NB4 (cell line): ENCODE measurements at places on chromosomes 16 and 17.

- no peak for DNase-seq
These were observed 475 bp upstream of the AMDHD2 start for GRCh38 chr16:2519711-2520080.

DNA sequence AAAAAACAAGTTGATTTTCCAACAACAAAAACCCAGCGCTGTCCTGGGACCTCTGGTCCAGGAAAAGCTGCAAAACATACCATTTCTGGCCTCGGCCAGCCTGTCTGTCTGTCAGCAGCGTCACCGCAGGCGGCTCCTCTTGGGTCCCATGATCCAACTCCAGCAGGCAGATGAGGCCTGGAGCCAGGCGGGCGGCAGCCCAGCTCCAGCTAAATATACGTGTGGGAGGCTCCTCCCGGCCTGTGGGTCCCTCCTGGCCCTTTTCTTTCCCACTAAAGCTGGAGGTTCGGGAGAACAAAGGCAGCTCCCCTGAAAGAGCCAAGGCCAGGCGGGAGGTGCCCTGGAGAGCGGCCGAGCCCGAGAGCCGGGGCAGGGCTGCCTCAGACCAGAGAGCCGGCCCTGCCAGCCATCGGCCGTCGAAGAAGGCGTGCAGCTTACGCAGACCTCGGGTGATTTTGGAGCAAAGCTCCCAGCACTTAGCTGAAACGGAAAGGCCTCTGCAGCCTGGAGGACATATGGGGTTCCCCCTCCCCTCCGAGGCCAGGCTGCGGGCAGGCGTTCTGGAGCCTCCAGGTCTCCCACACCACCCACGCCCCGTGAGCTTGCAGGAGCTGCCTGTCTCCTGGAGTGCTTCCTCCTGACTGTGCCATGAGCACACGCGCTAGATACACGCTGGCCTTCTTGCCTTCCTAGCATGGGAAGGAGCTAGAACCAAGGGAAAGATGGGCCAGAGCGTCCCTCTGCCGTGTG lies 19.9 kb upstream of the JPH3 start:
- peak; percentile 21 for DNase-seq

DNA sequence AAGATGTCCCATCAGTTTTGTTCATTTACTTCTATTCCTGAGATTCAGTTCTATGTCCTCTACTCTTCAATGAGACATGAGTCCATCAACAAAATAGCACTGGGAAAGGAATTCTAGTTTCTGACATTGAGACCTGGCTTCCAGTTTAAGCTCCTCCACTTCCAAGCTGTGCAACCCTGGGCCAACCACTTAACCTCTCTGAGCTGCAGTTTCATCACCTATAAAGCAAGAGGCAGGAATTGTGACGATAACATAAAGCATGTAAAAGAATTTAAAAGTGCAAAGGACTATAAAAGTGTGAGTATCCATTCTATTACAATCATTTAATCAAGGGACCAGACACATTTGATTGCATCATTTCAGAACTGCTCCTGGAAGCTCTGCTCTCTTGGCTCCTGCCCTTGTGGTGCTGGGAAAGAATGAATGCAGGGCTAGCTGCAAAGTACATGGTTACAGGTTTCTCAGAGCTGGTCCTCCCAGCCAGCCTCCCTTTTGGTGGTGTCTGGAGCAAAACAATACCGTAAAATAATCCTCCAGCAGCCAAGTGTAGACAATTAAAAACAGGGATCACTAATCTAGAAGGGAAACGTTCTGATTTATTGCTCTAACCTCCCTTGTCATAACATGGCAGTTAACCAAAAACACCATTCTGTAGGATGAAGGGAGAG lies 113.9 kb downstream of the VPS53 start:
- no peak for DNase-seq

DNA sequence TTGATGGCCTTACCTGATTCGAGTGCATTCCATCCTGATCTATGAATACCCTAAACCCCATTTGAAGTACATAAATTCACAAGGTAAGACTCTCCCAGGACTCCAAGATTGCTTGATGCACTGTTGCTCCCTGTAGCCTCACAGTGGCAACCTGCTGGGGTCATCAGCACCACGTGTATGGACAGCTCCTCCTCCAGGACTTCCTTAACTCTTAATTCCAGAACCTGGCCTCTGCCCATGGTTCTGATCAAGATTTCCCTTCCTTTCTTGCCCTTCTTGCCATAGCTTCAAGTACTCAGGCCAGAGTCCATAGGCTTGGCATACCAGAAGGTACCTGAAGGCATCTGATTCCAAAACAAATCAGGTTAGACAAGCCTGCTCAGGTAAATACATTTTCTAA lies 34.0 kb upstream of the NLK start:
- DNase-seq, result peak; percentile 66

- DNase-seq, result peak; percentile 14
These were observed 42.6 kb upstream of the AXIN2 start for GRCh38 chr17:65604070-65604469.

- no peak for DNase-seq
These were observed 1.2 kb upstream of the SRCIN1 start for GRCh38 chr17:38606646-38607611.

GRCh38 chr16:25371342-25371741 lies 113.7 kb upstream of the ZKSCAN2 start:
- no peak for DNase-seq

DNA sequence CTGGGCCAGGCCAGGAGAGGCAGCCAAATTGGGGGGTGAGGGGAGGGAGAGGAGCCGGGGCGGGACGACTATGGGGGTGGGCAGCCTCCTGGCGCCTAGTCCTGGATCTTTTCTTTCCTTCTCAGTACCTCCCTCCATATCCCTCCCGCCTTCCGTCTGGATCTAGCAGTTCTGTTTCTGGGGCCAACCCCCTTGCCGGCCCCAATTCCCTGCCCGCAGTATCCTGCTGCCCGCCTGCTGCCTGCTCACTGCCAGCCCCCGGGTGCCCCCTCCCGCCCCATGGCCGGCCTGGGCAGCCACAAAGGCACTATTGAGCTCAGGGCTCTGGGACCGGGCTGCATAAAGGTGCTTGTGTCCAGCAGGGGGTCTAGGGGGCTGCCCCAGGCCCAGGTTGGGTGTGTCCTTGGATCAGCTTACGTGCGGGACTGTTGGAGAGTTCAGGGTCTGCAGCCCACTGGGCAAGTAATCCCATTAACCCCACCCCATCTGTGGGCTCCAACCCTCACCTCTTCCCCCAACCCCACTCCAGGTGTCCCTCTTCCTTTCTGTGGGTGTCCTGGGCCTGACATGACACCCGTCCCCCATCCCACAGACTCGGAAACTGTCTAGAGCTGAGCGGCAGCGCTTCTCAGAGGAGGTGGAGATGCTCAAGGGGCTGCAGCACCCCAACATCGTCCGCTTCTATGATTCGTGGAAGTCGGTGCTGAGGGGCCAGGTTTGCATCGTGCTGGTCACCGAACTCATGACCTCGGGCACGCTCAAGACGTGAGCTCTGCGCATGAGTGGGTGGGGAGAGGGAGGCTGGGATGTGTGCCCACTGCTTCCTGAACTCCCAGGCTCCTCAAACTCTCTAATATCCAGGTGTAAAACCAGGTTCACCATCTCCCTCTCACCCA lies 2.0 kb downstream of the WNK4 start:
- no peak for DNase-seq

- DNase-seq, result no peak
These were observed 27.7 kb downstream of the SRL start for GRCh38 chr16:4214215-4214621.

DNA sequence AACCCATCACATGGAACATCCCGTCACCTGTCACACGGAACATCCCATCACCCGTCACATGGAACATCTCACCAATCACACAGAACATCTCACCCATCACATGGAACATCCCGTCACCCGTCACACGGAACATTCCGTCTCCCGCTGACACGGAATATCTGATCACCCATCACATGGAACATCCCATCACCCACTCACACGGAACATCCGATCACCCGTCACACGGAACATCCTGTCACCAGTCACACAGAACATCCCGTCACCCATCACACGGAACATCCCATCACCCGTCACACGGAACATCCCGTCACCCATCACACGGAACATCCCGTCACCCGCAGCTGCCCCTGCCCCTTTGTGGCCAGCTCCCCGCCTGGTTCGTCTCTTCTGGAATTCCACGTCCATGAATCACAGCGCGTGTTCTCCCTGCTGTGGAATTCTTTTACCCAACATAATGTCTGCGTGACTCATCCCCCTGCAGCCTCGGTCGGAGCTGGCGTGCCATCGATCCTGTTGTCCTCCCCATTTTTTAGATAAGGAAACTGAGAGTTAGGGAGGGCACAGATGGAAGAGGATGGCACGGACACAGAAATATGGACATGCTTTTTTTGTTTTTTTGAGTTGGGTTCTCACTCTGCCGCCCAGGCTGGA lies 5.6 kb downstream of the CPNE7 start:
- DNase-seq, result no peak

GRCh38 chr16:79132701-79133100 lies 467.8 kb downstream of the MAF start:
- DNase-seq, result no peak

- peak; percentile 46 for DNase-seq
These were observed 2.9 kb downstream of the RNASEK start for GRCh38 chr17:7014995-7015958.

DNA sequence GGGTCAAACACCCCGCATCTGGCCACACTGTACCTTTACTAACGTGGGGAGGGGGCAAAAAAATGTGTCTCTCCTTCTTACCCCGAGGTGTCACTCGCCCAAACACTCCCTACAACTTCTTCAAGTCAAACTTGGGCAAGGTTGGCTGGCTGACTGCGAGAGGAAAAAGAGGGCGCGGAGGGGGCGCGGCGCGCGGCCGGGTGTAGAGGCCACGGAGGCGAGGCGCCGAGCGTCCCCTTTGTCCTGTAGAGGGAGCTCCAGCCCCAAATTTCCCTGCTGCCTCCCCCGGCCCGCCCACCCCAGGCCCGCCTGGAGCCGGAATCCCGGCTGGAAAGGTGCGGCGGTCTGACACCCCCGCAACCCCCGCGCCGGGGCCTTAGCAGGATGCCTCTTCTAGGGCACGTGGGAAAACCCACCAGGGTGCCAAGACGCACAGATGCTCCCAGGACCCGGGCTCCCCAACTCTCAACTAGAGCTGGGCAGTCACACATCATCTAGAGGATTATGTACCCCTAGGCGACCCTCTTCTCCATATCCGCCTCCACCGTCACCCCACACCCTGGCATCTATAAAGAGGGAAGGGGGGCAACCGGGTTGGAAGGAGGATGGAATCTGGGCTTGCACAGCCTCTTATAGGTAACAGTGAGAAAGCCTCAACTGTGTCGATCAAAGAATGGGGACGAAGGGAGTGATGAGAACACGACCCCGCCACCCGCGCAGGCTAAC lies 4.2 kb downstream of the IRX3 start:
- DNase-seq, result peak; percentile 70

DNA sequence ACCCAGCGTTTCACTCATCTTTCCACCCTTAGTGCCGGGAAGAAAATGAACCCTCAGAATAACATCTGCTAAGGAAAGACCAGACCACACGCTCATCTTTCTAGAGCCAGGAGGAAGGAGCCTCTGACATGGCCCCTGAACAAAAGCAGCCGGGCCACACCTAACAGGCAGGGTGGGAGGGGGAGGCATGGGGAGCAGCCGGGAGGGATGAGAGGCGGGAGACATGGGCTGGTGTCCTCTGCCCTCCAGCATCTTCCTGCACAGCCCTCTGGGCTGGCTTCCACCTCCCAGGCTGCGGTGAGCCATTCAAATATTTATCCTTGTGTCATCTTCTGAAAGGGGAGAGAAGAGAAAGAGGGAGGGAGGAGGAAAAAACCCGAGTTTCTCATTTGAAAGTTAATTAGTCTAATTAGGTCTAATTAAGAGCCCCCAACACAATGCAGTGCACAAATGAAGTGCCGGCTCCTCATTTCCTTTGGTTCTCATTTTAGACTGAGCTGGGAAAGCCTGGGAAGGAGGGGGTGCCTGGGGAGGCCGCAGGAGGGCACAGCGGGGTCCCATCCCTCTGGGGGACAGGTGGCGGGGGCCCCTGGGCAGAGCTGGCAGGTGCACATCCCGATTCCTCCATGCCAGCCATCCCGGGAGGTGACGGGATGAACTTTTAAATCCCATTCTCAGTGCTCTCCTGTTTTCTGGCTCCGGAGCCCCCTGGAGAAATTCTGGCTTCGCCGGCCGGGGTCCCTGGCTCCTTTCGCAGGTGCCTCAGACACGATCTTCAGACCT lies 90.5 kb downstream of the ENGASE start:
- DNase-seq, result no peak

DNA sequence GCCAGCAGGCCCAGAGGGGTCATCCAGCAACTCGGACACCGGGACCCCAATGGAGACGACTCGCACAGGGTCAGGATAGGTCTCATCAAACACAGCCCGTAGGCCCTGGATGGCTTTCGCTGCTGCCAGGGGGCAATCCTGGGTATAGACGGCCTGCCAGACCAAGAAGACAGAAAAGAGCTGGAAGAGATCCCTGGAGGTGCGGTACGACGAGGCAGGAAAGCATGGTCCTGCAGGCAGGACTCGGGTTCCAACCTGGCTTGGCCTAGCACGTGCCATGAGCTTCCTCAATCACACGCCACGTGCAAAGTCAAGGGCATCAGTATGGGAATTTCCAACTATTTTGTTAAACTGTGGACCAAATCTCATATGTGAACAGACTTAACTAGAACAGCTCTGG lies 6.3 kb upstream of the EXOSC6 start:
- no peak for DNase-seq

DNA sequence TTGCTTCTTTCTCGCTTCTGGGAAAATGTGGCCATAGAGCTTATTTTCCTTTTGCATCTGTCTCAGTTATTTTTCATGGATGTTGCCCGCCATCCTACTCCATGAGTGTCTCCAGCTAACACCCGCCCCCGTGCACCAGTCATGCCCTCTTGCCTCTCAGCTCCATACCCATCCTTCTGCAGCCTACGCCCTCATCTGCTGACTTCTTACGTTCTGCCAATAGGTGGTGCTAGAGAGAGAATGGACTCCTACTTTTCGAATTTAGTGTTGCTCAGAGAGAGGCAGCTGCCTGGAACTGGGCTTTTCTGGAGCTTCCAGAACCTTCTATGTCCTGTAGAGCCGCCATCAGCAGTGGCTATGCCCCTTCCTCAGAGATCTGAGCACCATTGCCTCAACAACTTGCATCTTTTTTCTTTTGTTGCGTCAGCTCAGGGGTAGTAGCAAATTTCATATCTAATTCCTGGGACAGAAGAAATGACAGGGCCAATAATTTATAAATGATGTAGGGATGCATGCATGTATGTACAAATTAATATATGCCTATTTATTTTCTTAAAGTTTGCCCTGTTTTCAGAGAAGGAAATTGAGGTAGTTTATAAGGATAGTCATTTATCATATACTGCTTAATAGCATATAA lies 119.7 kb upstream of the MYOCD start:
- DNase-seq, result peak; percentile 53

GRCh38 chr17:83008526-83008925 lies 70.9 kb upstream of the METRNL start:
- no peak for DNase-seq
